Activated CD4-positive, alpha-beta T cell treated with anti-CD3 and anti-CD28 coated beads for 4 hours (primary cell): ENCODE measurements at places on chromosomes 1 and 21.

- DNase-seq = no peak
These were observed 100.5 kb downstream of the GLIS1 start for GRCh38 chr1:53638360-53639035.

DNA sequence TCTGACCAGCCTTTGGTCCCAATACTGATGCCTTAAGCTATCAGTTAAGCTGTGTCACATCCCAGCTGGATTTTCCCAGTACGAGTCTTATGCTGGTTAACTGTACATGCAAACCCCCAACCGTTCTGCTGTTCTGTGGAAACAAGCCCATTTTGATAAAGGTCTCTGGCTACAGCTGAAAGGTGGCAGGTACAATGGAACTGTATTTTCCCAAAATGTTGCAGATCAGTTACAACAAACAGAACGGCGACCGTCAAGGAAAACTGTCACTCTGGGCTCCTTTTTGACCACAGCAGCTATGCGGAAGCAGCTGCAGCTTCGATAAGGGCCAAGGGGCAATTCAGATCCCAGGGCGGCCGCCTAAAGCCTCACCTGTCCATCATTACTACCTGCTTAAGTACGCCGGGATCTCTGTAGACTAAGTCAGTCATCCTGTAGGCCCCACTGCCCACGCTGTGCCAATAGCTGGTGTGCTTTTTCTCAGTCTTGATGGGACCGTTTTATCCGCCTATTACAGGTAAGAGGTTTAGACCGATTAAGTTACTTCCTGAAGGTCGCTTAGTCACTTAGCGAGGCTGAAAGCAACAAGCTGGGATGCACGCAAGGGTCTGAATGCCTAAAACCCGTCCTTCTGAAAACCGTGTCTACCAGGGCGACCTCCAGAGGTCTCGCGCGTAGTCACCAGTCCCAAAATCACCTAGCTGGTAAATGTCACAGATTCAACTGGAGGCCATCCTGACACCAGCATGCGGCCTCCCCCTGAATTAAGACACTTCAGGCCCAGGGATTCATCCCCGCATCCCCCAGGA lies 11.1 kb upstream of the RAB42 start:
- DNase-seq = peak; percentile 67

- peak; percentile 86 for DNase-seq
These were observed at the start of gene PIGV for GRCh38 chr1:26787706-26788514. Gene PIGV, plus strand, starts transcription at chr1:26787950. Its CDS starts 2,866 bp downstream, at chr1:26790816.

- DNase-seq = no peak
These were observed 427.5 kb upstream of the PROX1 start for GRCh38 chr1:213560226-213560625.

- no peak for DNase-seq
These were observed 17.1 kb upstream of the ETV3L start for GRCh38 chr1:157116737-157117103.

GRCh38 chr1:116852367-116852766 lies 57.3 kb upstream of the PTGFRN start:
- DNase-seq = no peak

GRCh38 chr1:25161981-25162380 lies 70.3 kb downstream of the SYF2 start:
- DNase-seq = no peak

DNA sequence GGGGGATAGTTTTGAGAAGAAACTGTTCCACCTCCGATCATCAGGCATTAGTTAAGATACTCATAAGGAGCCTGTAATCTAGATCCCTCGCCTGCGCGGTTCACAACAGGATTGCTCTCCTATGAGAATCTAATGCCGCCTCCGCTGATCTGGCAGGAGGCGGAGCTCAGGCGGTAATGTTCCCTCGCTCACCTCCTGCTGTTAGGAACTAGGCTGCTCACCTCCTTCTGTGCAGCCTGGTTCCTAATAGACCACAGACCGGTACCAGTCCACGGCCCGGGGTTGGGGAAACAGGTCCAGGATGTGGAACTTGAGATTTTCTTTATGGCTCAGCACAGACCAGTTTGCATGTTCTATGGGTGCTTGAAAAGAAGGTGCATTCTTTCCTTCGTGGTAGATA lies 27.2 kb upstream of the FAM3B start:
- no peak for DNase-seq

GRCh38 chr1:35539073-35539823 lies 18.0 kb downstream of the KIAA0319L start:
- peak; percentile 23 for DNase-seq

DNA sequence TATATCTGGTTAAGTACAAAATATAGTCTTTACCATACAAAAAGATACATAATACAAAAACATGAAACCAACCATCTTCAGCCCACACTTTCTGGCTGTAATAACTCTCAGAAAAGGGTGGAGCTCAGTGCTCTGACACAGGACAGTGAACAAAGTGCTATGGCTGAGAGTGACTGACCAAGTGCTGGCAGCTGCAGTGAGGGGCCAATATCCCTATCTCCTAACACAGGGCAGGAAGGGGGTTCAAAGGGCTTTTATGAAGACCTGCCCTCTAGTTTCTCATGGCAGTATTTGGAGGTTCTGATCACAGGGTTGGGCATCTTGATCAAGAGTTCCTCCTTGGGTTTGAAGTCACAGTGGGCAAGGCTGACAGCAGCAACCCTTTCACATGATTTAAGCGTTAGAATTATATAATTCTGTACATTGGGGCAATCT lies 3.9 kb downstream of the TXNIP start:
- no peak for DNase-seq

DNA sequence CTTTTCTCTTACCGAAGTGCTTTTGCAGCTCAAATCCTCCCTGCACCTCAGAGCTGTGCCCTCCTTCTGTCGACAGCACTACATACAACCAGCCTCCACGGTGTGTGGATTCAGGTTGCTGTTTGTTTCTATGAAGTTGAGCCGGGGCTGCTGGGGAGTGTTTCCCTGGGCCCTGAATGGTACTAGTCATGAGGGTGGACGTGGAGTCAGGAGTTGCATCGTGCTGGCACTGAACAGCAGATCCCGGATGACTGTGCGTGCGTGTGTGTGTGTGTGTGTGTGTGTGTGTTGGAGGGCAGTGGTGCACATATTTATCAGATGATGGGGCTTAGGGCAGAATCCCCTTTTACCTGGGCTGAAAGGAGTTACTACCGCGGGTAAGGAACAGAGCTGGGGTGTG lies 47.0 kb downstream of the ACTL8 start:
- DNase-seq = no peak

DNA sequence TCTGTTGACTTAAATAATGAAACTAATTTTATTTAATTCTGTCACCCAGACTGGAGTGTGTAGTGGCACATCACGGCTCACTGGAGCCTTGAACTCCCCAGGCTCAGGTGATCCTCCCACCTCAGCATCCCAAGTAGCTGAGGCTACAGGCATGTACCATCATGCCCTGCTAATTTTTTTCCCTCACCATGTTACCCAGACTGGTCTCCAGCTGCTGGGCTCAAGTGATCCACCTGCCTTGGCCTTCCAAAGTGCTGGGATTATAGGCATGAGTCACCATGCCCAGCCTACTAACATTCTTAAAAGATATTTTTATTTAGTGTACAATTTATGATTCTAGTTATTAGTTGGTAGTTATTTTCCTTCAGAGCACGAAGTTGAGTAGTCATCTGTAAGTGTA lies 49.5 kb downstream of the NRDC start:
- DNase-seq = no peak

DNA sequence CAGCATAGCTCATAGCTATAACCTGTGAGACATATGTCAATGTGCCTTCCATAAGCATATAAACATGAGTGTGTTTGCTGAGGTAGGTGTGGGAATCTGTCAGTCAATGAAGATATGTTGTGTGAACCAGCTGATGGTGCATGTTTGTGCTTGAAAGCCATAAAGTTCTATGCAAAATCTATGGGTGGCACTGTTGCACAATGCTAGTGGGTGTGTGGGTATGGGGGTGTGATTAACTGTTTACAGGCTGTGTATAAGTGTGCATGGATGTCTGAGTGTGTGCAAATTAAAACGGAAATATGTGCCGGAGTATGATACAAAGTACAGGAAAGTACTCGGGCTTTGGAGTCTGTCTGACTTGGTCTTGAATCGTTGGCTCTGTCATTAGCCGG lies 1.0 kb upstream of the ATP2B4 start:
- peak; percentile 67 for DNase-seq

DNA sequence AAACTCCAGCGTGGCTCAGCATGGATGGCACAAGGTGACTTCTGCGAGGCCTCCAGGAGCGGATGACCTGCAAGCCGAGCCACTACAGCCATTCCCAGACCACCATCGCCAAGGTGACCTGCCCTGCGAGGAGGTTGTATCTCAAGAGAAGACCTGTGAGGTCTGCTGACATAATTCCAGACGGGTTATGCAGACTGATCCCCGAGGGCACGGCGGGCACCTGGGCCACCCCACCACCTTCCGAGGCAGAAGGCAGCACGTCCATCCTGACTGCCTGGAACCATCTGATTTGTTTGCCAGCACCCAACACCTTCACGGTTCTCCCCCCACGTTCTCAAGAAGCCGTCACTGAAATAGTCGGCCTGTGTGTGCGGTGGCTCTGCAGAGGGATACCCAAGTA lies 56.8 kb upstream of the CNTN2 start:
- no peak for DNase-seq

DNA sequence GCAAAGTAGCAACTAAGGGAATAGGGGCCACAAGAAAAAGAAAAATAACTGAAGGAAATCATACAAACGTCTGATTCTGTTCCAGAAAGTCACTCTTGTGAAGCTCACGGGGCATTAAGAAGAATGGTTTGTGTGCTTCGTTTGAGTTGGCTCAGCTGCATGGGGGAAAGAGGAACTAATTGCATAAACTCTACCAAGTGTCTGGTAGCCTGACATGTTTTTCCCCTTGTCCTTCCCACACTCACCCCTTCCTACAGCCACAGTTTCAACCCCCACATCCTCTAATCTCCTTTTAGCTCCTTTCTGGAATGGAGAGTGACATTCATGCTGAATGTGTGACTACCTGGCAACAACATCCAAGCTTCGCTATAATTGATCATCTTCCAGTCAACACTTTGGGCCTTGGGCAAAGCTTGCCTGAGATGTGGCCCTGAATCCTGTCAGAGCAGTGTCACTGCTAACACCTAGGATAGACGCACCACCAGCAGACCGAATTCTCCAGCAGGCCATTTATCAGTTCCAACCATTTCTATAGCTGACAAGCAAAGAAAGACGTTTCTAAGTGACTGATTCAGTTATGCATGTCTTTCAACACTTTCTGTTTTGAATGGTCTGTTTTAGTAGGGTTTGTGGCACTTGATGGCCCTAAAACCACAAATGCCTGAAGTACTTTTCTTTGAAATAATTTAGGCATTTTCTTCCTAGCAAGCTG lies 439.6 kb downstream of the TTLL7 start:
- DNase-seq = no peak

- DNase-seq = peak; percentile 49
These were observed at the start of gene LAPTM5 for GRCh38 chr1:30757352-30758120. Gene LAPTM5, minus strand, starts transcription at chr1:30757774. Its CDS starts 29 bp downstream, at chr1:30757745.

DNA sequence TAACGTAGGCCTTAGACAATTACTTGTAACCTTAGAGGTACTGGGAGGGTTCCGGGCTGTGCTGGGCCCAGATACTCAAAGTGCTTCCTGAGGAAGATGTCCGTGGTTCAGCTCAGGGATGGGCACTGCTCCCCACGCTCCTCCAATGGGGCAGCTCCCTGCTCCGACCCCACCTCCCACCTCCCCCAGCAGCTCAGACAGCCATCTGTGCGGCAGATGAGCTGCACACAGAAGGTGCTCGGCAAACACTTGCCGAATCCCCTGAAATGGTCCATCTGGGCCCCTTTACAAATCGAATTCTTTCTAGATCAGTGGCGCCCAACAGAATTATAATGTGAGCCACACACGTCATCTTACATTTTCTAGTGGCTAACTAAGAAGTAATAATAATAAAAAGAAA lies 242.4 kb upstream of the RAB4A start:
- no peak for DNase-seq

- no peak for DNase-seq
These were observed 295.0 kb downstream of the TGFB2 start for GRCh38 chr1:218640173-218640572.

DNA sequence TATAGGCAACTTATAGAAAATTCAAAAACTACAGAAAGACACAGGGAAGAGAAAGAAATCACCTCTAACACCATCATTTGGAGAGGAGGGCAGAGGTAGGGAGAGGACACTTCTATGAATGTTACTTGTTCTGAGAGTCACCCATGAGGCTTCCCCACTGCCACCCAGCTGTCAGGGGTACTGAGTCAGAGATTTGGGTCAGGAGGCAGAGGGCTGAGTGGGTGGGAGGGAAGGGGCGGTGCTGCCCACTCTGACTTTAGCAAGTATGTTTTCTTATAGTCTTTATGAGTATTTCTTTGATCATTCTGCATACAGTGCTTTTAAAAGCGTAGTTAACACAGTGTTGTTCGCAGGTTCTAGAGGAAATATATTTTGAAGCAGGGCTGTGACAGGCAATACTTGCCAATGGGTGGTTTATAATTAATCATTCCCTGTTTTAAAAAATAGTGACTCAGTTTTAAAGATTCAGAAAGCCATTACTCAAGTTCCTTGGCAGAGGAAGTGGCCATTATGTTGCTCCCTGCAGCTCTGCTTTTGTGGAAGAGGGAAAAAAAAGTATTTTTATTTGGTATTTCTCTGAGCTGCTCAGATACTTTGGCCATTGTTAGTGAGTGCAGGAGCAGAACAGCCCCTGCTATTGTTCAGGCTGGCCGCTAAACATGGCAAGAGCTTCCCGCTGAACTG lies 18.3 kb downstream of the IL6R start:
- peak; percentile 50 for DNase-seq

- DNase-seq = no peak
These were observed 58.0 kb downstream of the ACBD3 start for GRCh38 chr1:226128487-226129075.

GRCh38 chr1:178868706-178869105 lies 2.2 kb downstream of the ANGPTL1 start:
- DNase-seq = no peak

DNA sequence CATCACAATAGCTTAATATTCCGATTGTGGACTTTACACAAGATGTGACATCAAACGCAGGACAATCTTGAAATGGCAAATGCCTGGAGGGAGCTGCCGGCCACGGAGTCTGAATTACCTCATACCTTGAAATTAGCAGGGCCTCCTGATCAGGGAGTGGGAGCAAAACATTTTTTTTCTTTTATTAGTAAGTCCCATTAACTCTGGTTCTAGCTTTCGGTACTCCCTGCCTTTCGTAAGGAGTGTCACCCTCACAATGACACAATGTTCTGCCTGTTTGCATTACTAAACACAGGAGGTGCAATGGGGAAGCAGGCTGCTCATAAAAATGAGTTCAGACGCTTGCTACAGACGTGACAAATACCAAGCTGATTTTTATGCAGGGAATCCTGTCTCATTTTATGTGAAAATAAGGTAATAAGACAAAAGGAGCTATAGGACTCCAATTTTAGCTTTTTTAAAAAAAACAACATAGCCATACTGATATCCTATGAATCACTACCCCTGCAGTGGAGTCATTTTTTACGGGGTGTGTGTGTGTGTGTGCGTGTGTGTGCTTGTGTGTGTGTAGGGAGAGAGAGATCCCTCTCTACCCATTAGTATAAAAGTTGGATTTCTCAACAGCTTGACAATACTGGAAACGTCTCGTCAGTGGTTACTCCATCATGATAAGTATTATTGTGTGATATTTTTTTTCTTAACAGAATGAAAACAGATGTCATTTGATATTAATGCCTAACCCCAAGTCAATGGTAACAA lies 205.1 kb upstream of the RUNX1 start:
- no peak for DNase-seq

- DNase-seq = no peak
These were observed 730.7 kb upstream of the ADGRL4 start for GRCh38 chr1:79737193-79737592.

- no peak for DNase-seq
These were observed 14.4 kb downstream of the MAP3K7CL start for GRCh38 chr21:29144736-29145353.
